ENCODE measurements at places on chromosomes 2 and 18. TPM values are rescaled to one million over a fixed set of nuclear protein-coding genes. Genes with fewer than 3 reads are reported as not detected.
A peak's percentile ranks its signal among the peaks of the same experiment; 100 is the strongest.

GRCh38 chr2:190838492-190838910 lies 42.1 kb upstream of the GLS start:
- ATAC-seq, result no peak

DNA sequence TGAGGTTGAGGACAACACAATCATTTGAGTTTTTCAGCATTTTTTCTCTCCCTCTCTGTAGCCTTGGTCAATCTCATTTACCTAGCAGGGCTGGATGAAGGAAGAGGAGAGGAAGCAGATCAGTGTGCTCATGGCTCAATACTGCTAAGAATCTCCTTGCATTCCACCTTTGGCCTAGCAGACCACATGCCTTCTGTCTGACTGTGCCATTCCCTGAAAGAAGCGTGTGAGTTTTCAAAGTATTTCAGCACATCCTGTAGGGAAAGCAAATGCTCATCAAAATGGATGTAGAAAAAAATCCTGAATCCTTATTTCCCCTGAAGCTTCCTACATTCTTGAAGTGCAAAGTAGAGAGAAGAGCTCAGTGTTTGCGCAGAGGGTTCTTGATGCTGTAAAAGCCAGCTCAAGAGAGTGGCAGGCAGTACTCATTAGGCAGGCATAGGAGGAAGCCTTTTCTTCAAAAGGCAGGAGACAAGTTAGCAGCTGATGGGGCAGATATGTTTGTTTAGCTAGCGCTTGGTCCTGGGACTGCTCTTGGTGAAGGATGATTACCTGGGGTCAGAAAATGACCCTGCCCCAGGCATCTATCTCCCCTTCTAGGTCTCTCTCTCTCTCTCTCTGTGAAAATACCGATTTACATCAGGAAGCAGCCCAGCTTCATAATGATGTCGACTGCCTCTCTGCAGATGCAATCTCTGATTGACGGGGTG lies 14.4 kb upstream of the PIK3C3 start:
- ATAC-seq, result no peak

DNA sequence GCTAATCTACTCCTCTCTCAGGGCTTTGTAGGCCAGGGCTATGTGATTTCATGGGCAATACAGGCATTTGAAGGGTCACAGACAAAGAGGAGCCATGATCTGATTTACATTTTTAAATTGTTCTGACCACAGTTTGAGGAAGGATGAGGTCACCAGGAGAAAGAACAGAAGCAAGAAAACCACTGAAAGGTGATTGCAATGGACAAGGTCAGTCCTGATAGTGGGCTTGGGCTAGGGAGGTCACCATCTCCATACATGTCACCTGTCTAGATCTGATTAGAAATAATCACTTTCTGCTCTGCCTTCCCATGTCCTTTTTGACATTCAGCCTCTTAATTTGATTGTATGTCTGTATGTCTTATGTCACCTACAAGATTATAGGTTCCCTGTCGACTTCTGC lies 248.9 kb upstream of the CWC22 start:
- ATAC-seq, result no peak

GRCh38 chr2:45119855-45120254 lies 110.6 kb upstream of the SIX2 start:
- ATAC-seq, result peak; percentile 11

DNA sequence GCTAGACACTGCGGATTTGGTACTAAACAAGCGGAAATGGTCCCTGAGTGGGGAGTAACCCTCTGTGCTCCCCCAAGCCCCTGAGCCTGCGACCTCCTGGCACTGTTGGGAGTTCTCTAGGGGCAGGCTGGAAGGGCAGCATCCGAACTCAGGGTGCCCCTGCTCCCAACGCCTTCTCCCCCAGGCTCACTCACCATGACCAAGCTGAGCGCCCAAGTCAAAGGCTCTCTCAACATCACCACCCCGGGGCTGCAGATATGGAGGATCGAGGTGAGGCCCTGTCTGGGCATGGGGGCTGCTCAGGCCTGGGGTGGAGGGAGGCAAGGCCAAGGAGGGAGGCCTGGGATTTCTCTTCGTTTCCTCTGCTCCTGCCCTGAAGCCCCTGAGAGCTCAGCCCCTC lies 4.7 kb downstream of the VIL1 start:
- ATAC-seq, result no peak

- peak; percentile 8 for ATAC-seq
Observed at GRCh38 chr2:19902216-19902740, 495 bp upstream of the TTC32 start.

The TEX44 gene
- total RNA-seq, result not detected

The GRB14 gene
- total RNA-seq, result 0.36 TPM

The GPAT2 gene
- total RNA-seq, result 0.44 TPM

The TPGS2 gene
- 61.6 TPM for total RNA-seq

The OR6B2 gene
- total RNA-seq, result not detected

The ABHD1 gene
- not detected for total RNA-seq
